ENCODE measurements at places on chromosomes 2 and 18.
A peak's percentile ranks its signal among the peaks of the same experiment; 100 is the strongest.

DNA sequence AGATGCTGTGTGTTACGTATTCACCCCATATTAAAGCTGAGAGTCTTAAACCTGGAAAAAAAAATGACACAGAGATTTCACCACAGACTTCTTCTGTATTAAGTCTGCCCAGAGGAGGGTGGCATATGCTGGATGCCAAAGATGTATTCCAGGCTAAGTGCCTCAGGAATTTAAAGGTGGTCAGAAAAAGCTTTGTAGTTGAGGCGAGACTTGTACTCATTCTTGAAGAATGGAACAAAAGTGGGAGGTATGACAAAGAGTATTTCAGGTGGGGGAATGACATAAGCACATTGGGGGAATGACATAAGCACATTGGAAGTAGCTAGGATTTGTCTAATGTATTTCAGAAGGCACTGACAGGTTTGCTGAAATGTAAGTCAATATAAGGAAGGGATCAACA, 98.6 kb downstream of the BABAM2 start:
- DNase-seq, result no peak

DNA sequence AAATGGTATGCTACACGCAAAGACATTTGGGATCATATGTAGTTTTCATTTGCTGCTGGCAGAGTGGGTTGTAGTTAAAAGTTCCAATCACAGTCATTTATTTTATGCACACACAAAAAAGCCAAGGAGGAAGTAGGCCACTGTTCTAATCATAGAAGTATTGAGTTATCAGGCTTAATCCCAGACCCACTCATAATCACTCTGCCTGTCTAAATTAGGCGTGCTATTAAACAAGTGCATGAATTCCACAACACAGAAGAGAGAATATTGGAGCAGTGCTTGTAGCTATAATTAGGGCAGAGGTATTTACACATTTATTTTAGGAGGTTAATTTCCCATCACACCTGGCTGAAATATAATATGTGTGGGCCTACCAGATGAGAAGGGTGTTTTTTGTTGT, 65.7 kb upstream of the FIGN start:
- DNase-seq, result no peak

DNA sequence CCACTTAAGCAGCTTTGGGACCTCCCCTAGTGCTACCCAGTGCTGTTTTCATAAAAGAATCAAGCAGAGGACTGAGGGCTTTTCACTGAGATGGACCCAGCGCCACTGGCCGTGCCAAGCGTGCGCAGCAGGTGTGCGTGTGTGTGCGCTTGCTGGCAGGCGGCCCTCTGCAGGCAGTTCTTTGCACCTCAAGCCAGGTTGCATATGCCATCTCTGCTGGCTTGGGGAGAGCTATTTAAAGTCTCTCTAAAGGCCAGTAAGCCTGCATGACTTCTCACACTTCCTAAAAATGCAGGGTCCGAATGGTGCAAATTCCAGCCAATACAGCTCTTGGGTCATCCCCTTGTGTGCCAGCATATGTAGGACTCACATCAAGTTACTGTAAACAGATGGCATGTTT, 255.5 kb downstream of the RNF152 start:
- peak; percentile 57 for DNase-seq

GRCh38 chr18:74508366-74508765, 12.2 kb downstream of the CNDP2 start:
- no peak for DNase-seq

DNA sequence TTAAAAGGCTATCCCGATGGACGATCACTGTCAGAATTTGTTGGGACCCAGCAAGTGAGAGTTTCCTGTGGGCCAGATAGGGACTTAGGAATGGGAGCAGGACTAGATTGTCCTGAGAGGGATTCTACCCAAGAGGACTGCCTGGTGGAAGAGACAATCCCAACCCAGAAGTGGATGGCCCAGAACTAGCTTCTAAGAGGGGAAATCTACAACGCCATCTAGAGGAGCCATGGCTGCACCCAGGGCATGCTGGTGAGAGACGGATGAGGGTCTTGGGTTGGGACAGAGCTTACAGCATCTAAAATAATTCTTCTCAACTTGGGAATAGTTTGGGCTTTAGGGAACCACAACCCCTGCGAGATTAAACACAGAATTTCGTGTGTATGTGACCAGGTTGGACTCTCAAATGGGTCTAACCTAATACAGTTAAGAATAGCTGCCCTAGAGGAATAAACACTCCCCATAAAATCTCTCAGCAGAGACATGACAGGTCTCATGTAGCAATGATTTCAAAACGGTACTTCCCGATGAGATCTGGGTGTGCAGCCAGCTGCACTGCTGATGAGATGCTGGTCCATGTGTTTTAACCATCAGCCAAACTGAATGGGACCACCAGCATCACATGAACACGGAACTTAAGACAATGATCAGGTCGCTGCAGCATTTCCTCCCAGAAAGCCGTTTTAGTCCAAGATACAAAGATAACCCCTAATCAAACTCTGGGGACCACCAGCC, 50.8 kb downstream of the CCBE1 start:
- DNase-seq, result no peak

- DNase-seq, result no peak
Measured at GRCh38 chr2:24429197-24430074, 61.6 kb upstream of the NCOA1 start.

- no peak for DNase-seq
Measured at GRCh38 chr18:60804415-60804814, 431.8 kb upstream of the MC4R start.

DNA sequence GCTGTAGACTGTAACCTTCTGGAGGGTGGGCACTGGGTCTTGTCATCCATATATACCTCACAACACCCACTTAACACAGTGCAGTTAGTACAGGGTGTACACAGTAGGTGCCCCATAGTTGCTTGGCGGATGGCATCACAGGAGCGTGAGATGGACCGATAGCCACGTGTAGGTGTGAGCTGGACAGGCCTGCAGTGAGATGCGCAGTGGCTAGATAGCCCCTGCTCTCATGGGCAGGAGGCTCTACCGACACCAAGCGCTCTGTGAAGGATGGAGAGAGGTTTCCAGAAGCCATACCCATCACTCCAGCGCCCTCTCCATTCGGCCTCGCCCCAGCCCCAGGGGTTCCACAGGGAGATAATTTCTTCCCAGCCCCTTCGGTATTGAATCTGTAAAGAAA, 49.5 kb downstream of the CAPN13 start:
- DNase-seq, result no peak

DNA sequence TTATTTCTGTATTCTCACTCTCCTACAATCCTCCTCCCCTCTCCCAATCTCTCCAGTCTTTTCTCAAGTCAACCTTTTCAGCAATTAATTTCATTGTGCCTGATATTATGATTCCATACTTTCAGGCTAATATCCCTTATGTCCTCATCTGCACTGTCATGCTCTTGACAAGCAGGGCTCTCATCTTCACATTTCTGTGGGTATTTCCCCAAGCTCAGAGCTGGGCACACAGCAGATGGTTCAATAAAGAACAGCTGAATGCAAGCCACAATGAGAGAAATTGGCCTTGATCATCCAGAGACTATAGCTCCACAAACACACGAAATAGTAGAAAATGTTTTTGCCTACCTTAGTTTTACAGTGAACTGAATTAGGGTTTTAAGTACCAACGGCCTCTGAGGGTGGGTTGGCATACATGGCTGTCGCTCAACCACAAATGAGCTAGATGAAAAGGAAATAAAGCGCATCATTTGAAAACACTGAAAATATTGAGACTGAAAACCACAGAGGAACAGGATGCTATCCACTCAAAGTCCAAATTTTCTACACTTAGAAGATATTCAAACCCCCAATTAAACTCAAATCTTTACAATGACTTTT, 47.5 kb upstream of the STAT1 start:
- no peak for DNase-seq

DNA sequence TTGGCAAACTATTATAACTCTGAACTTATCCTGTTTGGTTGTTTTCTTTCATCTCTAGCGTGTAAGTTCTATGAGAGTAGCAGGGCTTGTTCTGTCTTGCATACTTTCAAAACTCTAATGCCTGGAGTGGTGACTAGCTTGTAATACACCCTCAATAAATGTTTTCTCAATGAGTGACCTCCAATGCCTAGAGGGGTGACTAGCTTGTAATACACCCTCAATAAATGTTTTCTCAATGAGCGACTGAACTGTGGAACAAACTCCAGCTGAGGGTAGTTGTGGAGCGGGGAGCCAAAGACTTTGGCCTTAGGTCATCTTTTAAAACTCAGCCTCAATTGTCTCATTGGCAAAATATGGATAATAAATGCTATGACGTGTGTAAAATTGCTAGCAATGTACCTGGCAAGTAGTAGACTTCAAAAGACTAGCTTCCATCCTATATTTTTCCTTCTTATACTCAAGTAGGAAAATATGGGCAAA, 1.8 kb downstream of the GPD2 start:
- DNase-seq, result no peak

- DNase-seq, result peak; percentile 85
Measured at GRCh38 chr2:182077448-182078142, 91.9 kb downstream of the PPP1R1C start.

GRCh38 chr2:109148991-109149645, 20.1 kb downstream of the SH3RF3 start:
- DNase-seq, result no peak

- no peak for DNase-seq
Measured at GRCh38 chr2:123648016-123648415, 377.1 kb upstream of the CNTNAP5 start.

GRCh38 chr18:7923105-7923504, 356.0 kb downstream of the PTPRM start:
- DNase-seq, result no peak

DNA sequence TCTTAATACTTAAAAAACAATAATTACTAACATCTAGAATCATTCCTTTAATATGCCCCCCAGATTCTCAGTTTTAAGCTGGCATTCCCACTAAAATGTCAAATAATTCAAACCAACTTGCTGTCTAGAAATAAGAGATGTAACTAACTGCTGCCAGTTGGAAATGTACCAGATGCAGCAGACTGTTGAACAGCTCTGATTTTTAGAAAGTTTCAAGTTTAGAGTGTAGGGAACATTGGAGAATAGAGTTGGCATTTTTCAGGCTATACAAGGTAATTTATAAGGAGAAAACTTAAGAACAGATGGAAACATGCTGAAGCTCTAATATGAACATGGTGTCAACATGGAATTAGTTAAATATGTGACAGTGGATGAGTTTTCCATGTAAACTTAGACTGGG, 101.4 kb downstream of the PTRHD1 start:
- DNase-seq, result no peak

GRCh38 chr2:123953846-123954245, 71.2 kb upstream of the CNTNAP5 start:
- DNase-seq, result no peak

GRCh38 chr2:71212336-71212735, 14.6 kb downstream of the PAIP2B start:
- DNase-seq, result no peak

GRCh38 chr2:100142393-100142792, at the start of gene AFF3:
Gene AFF3, minus strand, starts transcription at chr2:100142590. Its CDS starts 38,136 bp downstream, at chr2:100104454.
- no peak for DNase-seq

GRCh38 chr2:69214898-69215297, 172.1 kb downstream of the GFPT1 start:
- no peak for DNase-seq

- no peak for DNase-seq
Measured at GRCh38 chr2:182377467-182377866, 49.4 kb downstream of the PDE1A start.

GRCh38 chr2:168439536-168439935, 16.5 kb upstream of the CERS6 start:
- DNase-seq, result no peak

- DNase-seq, result no peak
Measured at GRCh38 chr2:24986372-24986771, 14.6 kb upstream of the DNAJC27 start.

GRCh38 chr2:17387591-17387990, 130.6 kb downstream of the RAD51AP2 start:
- no peak for DNase-seq

GRCh38 chr2:84938194-84938879, 32.6 kb upstream of the KCMF1 start:
- DNase-seq, result no peak

- DNase-seq, result no peak
Measured at GRCh38 chr2:217294818-217295217, 435.0 kb upstream of the TNP1 start.

- no peak for DNase-seq
Measured at GRCh38 chr2:23211987-23212583, 172.9 kb upstream of the KLHL29 start.

DNA sequence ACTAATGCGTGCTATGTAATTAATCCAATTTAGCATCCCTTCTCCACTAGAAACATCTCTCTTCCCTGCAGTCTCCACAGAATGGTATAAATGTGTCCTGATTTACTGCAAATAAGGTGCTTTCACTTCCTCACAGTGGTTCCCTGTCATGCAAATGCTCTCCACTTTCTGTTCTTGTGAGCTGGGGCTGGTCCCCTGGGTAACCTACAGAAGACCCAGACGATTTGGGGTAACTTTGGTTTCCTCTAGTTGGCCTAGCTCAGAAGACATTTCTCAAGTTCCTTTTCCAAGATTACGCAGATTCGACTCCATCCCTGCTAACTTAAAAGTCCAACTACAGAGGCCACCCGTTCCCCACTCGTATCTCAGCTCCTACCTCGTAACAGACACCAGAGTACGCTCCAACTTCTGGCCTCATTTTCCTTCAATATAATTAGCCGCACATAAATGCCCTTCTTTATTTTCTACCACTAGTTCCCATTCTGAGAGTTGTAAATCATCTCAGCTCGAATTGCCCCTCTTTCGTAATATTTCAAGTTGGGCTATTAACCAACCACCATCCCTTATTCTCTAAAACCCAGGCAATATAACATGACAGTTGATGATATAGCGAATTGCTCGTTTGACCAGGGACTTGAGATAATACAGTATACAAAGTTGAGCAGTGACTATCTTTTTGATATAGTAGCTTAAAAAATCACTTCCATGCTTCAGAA, 28.8 kb upstream of the NEDD4L start:
- no peak for DNase-seq

- DNase-seq, result no peak
Measured at GRCh38 chr2:31504311-31504710, 76.4 kb downstream of the SRD5A2 start.

DNA sequence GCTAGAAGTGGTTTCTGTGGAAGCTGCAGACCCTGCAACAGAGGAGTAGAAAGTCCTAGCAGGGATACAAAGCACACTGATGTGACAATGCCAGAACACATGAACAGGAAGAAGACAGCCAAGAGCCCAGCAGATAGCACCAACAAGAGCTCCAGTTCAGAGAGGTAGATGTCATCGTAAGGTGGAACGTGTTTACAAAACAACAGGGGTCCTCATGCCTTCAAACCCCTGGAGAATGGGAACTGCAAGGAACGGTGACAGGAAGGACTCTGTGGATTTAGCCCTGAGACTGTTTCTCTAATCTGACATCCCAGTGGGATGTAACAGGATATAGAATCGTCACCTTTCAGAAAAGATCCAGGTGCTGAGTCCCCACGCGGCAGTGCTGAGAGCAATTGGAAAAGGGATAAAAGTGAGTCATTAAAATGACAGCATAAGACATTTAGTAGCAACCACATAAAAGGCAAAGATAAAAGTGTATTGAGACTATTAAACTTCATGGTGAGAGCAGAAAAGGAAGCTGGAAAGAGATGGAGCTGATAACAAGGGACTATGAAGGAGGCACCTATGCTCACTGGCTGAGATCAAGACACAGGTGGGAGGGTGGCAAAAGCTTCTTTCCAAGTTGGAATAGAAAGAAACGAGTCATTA, 195.2 kb downstream of the FBXO15 start:
- no peak for DNase-seq
